ENCODE measurements at places on chromosomes 2 and 18. TPM values are rescaled to one million over a fixed set of nuclear protein-coding genes. Genes with fewer than 3 reads are reported as not detected.

DNA sequence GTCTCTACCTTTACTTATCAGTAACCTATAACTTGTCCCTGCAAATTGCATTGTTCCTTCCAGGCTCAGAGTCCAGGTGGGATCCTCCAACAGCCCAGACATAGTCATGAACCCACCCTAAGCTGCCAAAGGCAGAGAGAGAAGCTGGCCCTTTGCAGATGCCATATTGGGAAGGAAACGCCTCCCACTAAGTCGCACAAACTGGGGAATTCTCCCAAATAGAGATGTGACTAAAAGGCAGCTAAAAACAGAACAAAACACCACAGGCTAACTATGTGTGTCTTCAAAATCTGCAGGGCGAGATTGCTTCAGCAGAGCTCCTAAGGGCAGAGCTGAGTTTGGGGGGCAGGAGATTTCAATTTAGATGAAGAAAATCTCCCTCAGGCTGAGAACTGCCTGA is 38.5 kb upstream of the SIGLEC15 start:
- no peak for DNase-seq

GRCh38 chr2:46988733-46989481 is 73.3 kb upstream of the MCFD2 start:
- DNase-seq = no peak

Gene DSC3
- total RNA-seq = 0.22 TPM

Gene EFR3B
- 2.5 TPM for total RNA-seq

GRCh38 chr18:77124452-77124922 is 8.1 kb downstream of the MBP start:
- no peak for DNase-seq

GRCh38 chr2:132549935-132550670 is 119.9 kb downstream of the LYPD1 start:
- no peak for DNase-seq

GRCh38 chr18:12726331-12726730 is 23.5 kb downstream of the PSMG2 start:
- no peak for DNase-seq

Gene DPY30
- total RNA-seq = 50.8 TPM
